ENCODE measurements at places on chromosomes 1 and 21.

DNA sequence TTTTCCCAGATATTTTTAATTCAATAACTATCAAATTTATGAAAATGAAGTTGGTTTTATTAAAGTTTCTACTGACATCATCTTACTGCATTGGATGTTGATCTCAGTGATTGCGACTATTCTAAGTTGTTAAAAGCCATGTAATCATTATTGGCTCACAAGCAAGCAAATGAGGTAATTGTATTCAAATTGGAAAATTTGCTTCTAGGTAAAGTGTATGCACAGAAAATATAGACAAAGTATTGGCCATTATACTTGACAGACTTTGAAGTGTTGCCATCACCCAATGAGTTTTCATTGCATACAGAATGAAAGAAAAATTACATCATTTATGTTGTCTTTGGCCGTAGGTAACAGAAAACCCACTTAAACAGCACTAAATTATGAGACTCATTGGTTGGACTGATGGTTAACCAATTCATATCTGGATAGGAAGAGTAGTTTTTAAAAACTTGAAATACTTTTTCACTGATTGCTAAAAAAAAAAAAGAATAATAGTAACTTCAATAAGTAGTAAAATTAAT lies 299.2 kb downstream of the USP25 start:
- no peak for DNase-seq

DNA sequence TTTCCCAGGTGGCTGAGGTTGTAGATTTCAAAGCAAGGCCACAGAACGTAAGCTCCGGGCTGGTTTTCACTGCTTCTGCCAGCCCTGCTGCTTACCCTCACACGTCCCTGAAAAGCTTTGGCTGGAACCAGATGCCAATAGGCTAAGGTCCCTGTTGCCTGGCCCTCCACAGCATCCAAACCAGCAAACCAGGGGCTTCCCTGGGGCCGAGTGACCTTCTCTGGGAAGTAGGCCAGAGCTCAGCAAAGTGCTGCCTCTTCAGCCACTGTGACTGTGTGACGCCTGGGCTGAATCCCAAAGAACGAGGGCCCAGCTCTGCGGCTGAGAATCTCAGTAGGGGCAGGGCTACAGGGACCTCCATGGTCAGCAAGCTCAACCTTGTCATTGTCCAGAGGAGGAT lies 28.9 kb upstream of the RBM15 start:
- DNase-seq, result no peak

- no peak for DNase-seq
Measured at GRCh38 chr21:39670701-39671100, 58.0 kb downstream of the B3GALT5 start.

DNA sequence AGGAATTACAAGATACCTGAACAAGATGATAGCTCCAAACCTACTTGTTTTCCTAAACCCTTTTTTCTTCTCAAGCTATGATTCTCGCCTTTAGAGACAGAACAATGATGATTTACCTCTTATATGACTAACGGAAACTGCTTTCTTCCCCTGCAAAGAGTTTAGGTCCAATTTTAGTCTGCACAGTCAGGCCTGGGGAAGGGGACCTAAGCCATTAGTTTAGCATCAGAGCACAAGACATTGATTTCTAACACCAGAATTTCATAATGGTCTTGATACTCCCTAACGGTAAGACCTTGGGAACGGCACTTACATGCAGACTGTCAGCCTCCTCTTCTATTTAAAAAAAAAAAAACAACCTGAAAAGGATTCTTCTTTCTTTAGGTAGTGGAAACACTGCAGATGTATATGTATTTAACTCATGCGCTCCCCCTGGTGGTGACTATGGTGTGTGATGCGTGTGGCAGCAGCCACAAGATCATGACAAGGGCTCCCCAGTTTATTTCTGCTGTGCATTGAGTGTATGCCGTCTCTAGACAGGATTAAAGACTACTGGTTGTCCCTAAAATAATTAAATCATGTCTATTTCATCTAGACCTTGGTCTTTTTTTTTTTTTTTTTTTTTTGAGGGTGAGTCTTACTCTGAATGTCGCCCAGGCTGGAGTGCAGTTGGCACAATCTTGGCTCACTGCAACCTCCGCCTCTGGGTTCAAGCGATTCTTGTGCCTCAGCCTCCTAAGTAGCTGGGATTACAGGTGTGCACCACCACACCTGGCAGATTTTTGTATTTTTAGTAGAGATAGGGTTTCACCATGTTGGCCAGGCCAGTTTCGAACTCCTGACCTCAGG lies 37.3 kb upstream of the TMEM222 start:
- peak; percentile 52 for DNase-seq

GRCh38 chr1:74579425-74579824 lies 67.0 kb upstream of the LRRC53 start:
- no peak for DNase-seq

GRCh38 chr21:36247316-36248010 lies 72.5 kb upstream of the MORC3 start:
- DNase-seq, result no peak

- peak; percentile 47 for DNase-seq
Measured at GRCh38 chr1:174114788-174115448, 44.4 kb upstream of the RABGAP1L start.

- DNase-seq, result no peak
Measured at GRCh38 chr1:94022471-94023189, 98.3 kb downstream of the ABCA4 start.

DNA sequence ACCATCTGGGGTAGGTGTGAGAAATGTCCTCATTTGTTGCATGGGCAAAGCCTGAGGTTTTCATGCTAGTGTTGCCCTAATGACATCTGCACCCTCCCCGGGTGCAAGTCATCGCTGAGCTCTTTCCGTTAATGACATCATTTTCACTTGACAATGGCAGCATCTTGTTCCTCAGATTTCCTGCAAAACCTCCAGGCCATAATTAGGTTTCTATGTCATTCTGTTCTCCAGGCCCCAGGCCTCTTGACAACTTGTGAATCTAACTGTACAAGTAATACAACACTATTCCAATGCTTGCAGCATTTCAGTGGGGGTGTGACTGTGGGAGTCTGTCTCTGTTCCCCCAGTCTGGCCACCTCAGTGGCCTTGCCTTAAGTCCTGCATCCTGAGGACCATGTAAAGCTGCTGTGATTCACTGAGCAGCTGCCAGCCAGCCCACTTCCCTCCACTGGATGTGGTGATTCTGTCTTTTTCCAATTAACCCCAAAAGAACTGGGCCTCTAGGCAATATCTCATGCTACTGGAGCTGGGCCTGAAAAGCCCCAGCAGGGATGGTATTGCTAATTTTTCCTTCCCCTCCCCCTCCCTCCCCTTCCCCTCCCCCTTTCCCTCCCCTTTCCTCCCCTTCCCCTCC lies 22.8 kb downstream of the RAB7B start:
- no peak for DNase-seq

GRCh38 chr1:33348676-33349080 lies 27.8 kb upstream of the A3GALT2 start:
- no peak for DNase-seq

DNA sequence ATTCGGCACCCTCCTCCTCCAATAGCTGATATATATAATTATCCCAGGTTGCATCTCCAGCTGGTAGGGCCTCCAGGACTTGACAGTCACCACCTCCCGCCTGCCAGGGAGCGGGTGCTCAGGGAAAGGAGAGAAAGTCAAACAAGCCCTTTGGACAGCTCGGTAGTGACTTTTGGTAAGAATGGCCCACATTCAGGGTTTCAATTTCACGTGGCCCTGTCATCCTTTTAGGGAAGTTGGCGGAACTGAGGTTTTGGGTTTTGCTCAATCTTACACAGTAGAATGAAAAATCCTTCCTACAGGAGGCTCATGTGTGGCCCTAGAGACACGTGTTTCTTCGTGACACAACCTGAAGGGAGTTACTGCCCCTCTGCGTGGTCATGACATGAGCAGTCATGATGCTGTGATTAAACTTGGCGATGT lies 44.2 kb downstream of the CAPN8 start:
- DNase-seq, result no peak

- DNase-seq, result no peak
Measured at GRCh38 chr1:66925558-66925910, 744 bp downstream of the MIER1 start.

GRCh38 chr1:202733251-202733650 lies 23.0 kb upstream of the SYT2 start:
- DNase-seq, result no peak

DNA sequence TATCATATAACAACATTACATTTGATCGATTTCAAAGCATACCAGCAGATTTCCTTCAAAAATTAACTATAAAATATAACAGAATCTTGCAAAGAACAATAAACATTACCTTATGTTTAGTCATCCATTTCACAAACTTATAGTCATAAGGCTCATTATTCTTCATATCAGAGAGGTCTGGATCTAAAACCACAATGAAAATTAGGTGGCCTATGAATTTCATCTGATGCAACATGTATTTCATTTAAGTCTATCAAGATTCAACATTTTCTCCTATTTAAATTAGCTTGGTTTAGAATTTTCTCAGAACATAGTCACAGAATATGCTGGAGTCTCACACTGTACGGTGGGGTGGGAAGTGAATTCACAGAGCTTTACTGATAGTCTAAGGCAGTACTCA lies 49.2 kb downstream of the KYAT3 start:
- no peak for DNase-seq

- DNase-seq, result no peak
Measured at GRCh38 chr1:110876748-110877341, 3.9 kb downstream of the CD53 start.

- DNase-seq, result no peak
Measured at GRCh38 chr1:1285102-1285571, 4.9 kb downstream of the SCNN1D start.

DNA sequence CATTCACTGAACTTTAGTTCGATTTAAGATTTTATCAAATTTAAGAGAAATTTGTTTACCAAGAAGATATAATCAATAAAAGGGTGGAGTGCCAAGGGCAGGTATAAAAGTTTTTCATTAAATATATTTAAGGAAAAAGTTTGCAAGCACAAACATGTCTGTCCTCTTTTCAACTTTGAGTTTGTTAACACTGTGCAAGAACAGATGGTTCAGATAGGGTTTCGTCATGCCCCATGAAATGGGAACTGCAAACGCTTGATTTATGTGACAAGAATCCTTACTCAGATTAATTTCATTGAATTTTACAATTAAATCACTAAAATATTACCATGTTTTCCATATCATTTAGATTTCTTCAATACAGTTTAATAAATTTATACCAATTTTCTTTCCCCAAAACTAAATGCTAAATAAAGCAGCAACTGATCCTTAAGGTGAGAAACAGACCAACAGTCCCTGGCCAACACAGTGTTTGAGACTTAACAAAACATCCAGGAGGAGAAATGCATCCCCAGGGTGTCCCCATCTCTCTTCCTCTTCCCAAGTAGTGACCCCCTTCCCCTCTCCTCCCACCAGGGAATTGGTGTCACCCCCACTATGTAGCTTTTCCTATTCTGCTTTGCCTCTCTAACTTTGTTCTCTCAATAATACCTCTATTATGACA lies 292.9 kb downstream of the LTN1 start:
- no peak for DNase-seq

GRCh38 chr1:51600529-51600928 lies 16.4 kb upstream of the OSBPL9 start:
- no peak for DNase-seq

DNA sequence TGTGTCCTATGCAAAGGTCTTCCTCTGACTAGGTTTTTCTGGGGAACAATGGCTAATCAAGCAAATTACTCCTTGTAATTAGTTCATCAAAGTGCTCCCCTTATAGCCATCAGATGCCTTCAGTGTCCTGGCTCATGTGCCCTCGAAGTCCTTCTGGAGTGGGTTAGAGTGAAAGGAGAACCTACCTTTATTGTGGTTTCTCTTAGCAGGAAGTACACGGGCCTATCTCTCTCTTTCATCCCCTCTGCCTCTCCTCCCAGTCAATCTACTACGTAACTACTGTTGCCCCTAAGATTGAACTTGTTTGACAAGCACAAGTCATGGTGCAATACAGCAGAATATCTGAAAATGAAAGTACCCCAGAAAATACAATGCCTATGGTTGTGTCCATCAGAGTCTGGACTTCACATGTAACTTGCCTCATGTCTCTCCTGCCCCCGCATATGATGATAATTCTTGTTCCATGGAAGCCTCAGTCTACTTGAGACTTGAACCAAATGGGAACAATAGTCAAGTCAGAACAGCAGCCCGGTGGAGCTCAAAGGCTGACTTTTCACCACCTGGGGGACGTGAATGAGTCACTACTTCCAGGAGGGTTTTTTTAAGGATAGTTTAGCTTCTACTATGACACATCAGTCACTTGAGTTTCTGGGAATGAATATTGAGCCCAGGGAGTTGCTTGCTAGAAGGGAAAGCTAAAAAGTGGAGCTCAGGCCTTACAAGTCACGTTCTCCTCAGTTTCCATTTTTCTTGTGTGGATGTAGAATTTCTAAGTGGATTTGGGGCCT lies 243.6 kb downstream of the TNR start:
- DNase-seq, result no peak

GRCh38 chr1:153534925-153535241 lies 908 bp downstream of the S100A6 start:
- no peak for DNase-seq

DNA sequence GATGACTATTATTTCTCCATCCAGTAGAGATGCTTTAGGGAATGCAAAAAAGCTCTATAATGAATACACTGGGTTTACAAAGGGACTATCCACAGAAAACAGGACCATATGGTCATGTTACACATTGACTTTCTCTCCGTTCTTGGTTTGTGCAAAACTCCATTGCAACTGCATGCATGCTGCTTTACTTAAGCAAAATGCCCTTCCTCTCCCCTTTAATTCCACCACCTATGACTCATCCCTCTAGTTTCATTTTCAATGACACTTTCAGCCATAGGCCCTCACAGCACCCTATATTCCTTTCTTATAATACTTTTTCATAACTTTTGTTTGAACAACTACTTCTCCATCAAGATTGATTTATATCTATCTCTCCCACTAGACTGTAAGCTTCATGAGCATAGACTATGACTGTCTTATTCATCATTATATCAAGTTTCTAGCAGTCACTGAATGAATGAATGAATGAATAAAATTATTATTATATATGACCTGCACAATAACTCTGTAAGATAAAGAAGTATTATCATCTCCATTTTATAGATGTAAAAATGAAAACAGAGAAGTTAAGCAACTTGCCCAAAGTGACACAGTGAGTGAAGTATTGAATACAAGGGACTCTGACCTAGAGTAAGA lies 248.9 kb downstream of the PLPP3 start:
- peak; percentile 50 for DNase-seq

All from HFF-Myc (cell line).